ENCODE measurements at places on chromosomes 12 and 14.

DNA sequence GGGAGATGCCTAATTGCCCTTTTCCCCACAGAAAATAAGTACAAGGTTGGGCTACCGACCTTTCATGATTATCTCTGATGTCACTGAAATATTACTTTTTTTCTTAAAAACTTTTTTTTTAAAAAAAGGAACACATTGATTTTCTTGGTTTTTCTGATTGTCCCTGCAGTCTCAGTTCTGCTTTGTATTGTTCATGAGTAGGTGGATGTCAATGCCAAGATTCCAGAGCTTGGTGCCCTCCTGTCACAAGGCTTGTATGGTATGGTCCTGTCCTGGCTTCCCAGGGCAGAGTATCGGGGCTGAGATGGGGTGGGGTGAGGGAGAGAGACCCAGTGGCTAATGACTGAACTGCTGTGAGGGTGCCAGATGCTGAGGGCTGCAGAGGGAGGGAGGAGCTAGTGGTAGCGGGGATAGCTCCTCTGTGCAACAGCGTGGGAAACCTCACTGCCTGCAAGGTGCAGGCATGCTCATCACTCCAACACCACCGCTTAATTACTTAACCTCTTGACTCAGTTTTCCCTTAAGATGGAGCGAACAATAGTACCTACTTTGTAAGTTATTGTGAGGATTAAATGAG lies 4.4 kb upstream of the CTDSP2 start:
- no peak for DNase-seq

DNA sequence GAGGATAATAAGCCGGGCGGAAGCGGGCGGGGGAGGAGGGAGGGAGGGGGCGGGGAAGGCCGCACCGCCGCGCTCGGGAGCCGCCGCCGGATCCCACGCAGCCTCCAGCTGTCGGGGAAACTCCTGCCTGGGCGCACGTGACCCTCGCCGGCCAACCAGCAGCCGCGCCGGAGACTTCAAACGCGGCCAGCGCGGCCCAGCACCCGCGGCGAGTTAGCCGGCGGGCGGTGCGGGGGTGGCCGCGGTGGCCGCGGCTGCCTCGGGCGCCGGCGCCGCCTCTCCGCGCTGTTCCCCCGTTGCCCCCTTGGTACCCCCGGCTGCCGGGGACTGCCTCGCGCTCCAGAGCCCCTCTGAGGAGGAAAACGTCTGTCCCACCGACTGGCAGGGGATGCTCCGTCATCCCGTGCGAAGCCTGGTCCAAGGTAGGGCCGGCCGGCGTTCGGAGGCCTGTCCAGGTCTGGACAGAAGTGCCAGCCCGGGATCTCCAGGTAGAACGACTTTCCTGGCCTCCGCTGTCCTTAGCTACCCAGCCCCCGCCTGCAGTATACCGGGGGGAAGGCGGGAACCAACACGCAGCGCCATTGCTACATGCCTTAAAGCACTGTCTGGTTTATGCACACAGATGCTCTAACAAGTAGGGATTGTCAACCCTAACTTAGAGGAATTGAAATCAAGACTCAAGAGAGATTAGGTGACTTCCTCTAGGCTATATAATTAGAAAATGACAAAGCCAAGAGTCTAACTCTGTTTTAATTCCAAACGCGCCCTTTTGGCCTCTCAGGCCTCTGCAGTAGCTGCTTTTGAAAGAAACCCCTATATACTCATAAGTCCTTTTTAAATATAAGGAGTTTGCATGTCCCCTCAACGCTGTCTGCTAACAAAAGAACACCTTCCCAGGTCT lies at the start of gene YAF2:
YAF2 (minus strand) TSS at position 9 of the 901 bp plus-strand sequence. CDS start 68 bp downstream, outside the sequence.
- peak; percentile 71 for DNase-seq

GRCh38 chr14:71606575-71606974 lies 325.7 kb upstream of the RGS6 start:
- DNase-seq = no peak

DNA sequence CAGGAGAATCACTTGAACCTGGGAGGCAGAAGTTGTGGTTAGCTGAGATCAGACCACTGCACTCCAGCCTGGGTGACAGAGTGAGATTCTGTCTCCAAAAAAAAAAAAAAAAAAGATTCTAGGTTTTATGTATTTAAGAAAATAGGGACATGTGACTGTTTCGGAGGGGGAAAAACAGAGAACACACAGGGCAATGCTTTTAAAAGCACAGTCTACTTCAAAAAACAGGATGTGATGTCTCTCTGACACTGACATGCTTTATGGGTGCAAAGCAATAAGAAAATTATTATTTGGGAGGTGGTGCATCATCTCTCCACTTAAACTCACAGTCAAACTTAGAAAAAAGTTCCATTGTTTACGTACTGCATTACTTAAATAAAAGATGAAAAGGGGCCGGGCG lies 28.7 kb downstream of the CLIP1 start:
- no peak for DNase-seq

- no peak for DNase-seq
Observed at GRCh38 chr14:75059642-75060041, 4.2 kb downstream of the ACYP1 start.

GRCh38 chr14:50860478-50861086 lies 11.3 kb upstream of the ABHD12B start:
- DNase-seq = peak; percentile 76

DNA sequence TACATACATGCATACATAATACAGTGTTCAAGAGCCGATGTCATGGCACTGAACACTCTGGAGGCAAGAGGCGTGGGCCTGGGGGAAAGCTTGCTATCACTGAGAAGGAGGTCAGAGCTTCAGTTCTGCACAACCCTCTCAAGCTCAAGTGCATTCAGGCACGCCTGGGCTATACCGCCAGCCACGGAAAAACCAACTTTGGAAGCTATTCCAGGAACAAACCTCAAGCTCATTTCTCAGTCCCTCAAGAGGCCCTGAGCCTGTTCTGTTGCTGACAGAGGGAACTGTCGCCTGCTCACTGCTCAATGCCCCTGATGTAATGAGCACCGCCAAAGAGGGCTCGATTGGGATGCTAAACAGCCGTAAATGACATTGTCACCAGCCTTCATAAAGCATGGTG lies 9.2 kb downstream of the NOS1 start:
- DNase-seq = no peak

- no peak for DNase-seq
Observed at GRCh38 chr12:42017051-42017450, 127.6 kb downstream of the GXYLT1 start.

DNA sequence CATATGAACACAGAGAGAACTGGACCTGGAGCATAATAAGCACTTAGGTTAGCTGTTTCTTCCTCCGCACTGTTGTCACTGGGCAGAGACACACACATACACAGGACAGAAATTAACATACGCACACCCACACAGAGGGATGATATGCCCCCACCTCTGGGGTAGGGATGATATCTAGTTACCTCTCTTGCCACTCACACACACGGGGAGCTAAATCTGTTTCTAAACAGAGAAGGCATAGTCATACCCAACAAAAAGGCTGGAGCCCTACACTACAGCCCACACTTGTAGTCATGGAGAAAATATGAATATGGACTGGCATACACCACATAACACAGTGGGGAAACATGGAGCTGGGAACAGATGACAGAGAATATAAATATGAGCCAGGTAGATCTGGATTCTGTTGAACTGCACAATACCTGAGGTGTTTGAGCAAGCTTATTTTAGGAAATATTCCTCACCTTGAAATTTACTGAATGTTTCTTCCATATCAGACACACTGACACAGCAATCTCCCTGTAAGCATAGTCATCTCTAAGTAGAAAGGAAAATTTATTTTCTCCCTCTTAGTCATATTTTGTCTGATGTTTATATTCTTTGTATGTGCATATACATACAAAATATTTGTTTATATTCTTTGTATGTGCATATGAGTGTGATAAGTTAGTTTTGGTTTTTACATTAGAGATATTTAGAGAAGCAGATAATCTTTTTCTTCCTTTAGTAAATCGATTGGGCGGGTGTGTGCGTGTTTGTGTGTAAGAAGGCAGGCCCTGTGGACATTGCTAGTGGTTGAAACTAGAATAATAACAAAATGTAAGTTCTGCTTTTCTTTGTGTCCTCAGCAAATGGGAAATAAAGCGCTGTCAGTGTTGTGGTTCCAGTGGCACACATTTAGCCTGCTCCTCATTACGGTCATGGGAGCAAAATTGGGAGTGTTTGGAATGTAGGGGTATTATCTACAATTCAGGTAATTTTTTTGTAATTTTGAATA lies 20.9 kb upstream of the SCFD1 start:
- no peak for DNase-seq

DNA sequence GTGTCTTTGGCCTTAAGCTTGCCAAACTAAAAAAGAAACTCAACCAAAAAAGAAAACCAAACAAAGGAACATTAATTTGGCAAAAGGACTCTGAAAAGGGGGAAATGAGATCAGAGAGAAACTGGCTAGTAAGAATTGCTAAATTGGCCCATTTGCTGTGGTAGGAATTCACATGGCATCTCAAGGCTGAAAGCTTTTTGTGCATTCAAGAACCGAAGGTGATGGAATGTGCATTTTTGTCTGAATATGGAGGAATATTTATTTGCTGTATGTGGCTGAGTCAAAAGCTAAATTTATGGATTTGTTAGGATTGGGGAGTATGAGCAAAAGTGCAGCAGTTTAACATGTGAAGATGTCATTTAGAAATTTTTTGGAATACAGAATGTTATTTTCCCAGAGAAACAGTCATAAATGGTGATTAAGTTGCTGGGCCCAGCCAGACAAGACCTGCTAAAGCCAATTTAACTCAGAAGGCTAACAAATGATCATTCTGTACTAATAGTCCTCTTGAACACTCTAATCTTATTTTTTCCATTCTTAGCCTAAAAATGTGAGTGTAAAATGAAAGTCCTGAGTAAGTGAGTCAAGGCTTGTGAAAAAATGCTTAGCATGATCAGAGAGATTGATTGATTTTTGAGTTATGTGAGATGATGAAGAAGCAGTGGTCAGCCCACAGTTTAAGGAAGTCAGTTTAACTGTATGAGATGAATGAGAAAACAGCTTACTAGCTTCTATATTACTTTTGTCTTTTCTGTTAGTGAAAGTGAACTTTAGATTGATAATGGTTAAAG lies 94.1 kb downstream of the ANO6 start:
- DNase-seq = no peak

DNA sequence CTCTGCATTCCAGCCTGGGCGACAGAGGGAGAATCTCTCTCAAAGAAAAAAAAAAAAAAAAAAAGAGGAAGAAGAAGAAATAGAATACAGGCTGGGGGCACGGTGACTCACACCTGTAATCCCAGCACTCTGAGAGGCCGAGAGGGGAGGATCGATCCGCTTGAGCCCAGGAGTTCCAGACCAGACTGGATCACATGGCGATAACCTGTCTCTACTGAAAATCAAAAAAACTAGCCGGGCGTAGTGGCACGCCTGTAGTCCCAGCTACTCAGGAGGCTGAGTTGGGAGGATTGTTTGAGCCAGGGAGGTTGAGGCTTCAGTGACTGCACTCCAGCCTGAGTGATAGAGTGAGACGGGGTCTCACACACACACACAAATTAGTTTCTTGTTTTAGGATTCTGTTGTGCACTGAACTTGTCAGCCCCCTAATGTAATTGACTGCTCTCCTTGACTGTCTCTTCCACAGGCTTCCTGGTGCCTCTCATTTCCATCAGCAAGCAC lies 963 bp upstream of the TINF2 start:
- DNase-seq = no peak

- peak; percentile 82 for DNase-seq
Observed at GRCh38 chr14:21103710-21104447, 3.0 kb downstream of the TMEM253 start.

All from stimulated activated CD4-positive, alpha-beta T cell treated with anti-CD3 and anti-CD28 coated beads, Interleukin-1b, Interleukin-23, amount 100 ng/mL, for 1 hour (primary cell).